ENCODE measurements at places on chromosomes 2 and 18. TPM values are rescaled to one million over a fixed set of nuclear protein-coding genes. Genes with fewer than 3 reads are reported as not detected.

The STK11IP gene
- polyA plus RNA-seq, result 12.3 TPM

The RNF149 gene
- polyA plus RNA-seq, result 38.6 TPM

The PAIP2B gene
- polyA plus RNA-seq, result 7.3 TPM

The HOXD4 gene
- polyA plus RNA-seq, result 4.9 TPM

The PTPRN gene
- 0.28 TPM for polyA plus RNA-seq

The GNLY gene
- polyA plus RNA-seq, result 0.42 TPM

DNA sequence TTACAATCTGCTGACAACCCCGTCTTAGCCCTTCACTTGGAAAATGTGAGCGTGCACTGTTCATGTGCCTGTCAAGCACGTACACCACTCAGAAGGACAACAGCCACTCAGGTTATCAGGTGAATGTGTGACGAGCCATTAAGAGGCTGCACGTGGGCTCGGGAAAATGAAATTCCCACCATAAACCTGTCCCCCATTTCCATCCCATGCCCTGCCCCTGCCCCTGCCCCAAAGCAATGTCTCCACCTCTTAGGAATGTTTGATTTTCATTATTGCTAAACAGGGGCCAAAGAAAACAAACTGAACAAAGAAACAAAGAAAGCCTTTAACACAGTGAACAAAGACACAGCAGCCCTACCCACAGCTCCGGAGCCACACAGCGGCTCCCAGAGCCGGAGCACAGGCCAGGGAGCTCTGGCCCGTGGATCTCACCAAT, 90.5 kb downstream of the TMEM18 start:
- no peak for DNase-seq

GRCh38 chr2:167732326-167732725, 515.1 kb downstream of the STK39 start:
- DNase-seq, result no peak

GRCh38 chr2:46337208-46337994, 40.2 kb downstream of the EPAS1 start:
- DNase-seq, result no peak

- no peak for DNase-seq
These were observed 20.1 kb downstream of the CEP68 start for GRCh38 chr2:65076345-65076710.

DNA sequence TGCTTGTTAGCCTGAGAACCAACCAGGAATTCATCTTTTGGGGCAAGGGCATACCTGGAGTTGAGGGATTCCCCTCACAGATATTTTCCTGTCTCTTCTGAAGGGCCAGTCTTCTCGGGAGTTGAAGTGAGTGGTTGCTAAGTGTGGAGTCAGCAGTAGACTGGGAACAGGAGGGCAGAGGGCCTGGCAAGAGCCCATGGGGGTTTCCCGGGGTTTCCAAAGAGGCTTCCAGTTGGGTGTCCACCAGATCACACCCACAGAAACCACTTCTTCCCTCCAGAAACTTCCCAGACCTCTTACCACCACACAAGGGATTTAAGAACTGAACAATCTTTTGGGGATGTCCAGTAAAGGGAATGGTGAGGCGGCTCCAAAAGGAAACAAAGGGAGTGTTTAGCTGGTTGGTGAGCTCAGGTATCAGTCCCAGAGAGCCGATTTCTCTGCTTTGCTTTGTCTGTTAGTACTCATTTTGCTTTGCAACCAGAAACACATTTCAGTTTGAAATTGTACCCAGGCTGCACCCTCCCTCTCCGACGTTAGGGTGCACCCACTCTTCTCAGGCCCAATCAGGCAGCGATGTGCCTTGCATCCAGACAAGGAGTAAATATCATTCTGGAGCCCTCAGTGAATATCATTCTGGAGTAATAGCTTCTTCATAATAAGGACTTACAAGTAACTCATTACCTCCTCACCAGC, 47.5 kb upstream of the SPATS2L start:
- DNase-seq, result no peak

DNA sequence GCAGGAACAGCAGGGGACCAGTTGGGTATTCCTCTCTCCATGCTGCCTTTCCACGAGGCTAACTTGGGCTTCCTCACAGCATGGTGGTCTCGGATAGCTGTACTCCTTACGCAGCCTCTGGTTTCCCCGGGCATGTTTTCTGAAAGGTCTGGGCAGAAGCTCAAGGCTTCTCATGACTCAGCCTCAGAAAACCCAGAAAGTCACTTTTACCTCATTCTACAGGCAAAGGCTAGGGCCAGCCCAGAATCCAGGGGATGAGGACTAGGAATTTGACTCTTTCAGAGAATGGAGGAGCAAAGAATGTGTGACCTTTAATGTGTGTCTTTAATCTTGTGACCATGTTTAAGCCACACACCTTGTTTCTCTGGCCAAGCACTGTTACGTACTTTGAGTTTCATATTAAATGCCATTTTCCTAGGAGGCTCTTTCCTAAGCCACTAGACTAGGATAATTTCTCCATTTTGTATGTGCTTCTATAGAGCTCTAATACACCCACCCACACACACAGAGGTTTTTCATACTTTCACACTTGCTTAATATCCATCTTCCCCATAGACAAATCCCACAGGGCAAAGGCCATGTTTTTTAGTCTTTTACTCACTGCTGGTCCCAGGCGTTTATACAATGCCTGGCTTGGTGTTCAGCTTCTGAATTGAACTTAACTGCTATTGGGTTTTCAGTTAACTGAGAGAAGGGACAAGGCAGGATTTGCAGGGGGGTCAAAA, 77.3 kb downstream of the LONRF2 start:
- DNase-seq, result no peak

DNA sequence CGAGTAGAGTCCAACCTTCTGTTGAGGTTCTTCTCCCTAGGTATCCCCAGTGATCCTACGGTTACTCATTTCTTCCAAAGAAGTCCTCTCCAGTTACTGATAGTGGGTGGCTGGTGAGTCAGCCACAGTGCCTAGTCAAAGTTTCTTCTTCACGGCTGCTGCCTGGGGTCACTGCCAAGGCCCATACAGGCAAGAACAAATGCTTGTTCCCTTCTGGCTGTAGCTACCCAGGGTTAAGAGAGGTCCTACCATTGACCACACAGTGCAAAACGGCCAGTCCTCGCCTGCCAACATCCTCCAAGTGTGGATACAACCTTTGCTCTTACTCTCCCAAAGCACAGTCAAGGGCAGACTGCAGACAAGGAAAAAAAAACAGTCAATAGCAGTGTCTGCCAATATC, 2.9 kb upstream of the PTPN4 start:
- DNase-seq, result no peak

DNA sequence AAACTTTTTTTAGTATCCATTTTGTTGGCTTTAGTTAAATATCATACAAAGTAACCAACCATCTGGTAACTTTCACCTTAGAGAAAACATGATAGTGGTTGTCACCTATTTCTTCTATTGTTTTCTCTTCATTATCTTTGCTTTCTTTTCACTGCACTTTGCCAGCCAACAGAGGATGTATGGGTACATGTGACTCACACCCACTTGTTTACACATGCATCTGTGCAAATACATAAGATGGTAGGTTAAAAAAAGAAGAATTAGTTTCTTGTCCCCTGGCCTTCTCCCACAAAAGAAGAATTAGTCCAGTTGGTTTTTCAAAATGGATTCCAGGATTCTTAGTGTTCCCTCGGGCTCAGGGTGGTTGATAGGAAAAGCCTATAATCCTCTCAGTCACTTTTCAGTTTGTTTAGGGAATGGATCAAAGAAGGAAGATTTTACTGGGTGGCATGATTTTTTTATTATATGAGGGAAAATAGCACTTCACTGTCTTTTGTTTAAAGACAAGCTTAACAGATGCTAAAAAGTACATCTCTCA, 46.6 kb downstream of the CDK15 start:
- DNase-seq, result no peak

DNA sequence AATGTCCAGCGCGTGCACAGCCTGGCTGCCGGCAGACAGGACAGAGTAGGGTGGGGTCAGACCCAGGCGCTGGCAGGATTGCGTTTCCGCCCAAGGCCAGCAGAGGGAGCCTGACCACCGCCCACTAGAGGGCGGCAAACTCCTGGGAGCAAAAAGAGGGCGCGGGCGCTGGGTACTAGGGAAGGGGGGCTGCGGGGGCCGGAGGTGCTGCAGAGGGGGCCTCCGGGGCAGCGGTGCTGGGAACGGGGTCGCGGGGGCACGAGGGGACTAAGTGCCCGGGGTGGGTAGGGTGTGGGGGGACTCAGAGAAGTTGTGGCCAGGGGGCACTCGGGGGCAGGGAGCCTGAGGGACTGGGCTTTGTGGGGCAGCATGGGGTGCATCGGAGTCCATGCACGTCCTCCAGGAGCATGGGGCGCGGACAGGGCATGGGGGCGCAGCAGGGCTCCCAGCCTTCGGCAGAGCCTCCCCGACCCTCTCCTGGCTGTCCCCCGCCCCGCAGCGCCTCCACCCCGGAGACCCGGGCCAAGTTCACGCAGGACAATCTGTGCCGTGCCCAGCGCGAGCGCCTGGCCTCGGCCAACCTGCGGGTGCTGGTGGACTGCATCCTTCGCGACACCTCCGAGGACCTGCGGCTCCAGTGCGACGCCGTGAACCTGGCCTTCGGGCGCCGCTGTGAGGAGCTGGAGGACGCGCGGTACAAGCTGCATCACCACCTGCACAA, 3.2 kb downstream of the TEKT4 start:
- DNase-seq, result no peak

DNA sequence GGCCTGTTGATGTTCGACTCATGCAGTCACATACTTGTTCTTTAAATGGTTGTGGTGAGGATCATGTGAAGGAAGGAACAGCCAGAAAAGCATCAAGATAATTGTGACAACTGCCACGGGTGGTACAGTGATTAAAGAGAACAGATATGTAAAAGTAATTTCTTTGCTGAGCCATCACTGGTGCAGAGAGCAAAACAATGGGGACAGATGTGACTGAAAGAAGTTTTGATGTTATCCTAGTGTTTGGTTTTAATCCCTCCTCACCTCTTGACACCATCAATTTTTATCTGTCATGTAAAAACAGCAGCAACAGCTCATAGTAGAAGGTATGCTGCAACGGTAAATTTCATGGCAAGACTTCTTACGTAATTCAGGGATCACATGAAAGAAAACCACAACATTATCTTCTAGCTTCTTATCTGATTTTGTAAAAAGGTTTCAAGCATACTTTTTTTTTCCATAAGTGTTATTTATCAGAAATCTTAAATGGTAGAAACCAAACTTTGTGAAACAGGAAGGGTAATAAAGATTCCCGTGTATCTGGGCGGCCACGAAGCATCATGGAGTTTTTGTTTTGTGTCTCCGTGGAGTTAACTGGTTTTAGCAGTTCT, 65.2 kb downstream of the PLCL1 start:
- DNase-seq, result no peak

- no peak for DNase-seq
These were observed 375.6 kb upstream of the LRATD1 start for GRCh38 chr2:14256890-14257289.

DNA sequence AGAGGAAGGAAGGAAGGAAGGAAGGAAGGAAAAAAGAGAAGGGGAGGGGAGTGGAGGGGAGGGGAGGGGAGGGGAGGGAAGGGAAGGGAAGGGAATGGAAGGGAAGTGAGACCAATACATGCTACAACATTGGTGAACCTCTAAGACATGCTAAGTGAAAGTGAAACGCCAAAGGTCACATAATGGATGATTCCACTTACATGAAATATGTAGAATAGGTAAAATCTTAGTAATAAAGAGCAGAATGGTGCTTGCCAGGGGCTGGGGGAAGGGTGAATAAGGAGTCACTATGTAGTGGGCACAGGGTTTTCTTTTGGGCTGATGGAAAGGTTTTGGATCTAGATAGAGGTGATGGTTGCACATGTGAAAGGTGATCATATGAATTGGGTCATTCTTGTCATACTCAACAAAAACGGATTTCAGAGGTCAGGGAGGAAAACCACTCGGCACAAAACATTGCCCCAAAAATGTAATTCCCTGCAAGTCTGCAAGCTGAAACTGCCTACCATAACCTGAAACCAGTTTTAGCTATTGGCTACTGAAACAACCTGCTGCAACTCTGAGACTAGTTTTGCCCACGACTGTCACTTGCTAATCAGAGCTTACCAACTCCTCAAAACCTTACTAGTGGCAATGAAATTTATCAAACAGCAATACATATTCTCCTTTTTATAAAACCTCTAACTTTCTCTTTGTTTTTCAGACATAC, 59.2 kb downstream of the CCDC141 start:
- DNase-seq, result no peak

GRCh38 chr18:25141399-25141798, 210.6 kb downstream of the ZNF521 start:
- no peak for DNase-seq

DNA sequence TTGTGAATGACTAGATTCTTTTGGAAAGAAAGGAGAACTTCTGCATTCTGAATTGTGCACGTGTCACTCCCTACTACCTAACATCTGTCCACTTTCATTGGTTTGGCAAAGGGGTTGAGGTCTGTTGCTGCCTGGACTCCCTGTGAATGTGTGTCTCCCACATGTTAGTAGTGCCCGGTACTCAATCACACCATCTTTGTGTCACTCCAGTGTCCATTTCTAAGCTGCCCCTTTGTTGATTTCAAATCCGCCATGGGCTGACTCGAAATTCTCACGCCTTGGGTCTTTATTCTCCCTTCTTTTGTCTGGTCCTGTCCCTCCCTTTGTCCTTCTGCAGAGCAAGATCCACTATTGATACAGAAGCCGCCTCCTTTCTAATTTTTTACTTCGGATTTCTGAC, 7.5 kb downstream of the DPYSL5 start:
- DNase-seq, result no peak

GRCh38 chr18:48929212-48929612, 21.6 kb downstream of the SMAD7 start:
- no peak for DNase-seq

DNA sequence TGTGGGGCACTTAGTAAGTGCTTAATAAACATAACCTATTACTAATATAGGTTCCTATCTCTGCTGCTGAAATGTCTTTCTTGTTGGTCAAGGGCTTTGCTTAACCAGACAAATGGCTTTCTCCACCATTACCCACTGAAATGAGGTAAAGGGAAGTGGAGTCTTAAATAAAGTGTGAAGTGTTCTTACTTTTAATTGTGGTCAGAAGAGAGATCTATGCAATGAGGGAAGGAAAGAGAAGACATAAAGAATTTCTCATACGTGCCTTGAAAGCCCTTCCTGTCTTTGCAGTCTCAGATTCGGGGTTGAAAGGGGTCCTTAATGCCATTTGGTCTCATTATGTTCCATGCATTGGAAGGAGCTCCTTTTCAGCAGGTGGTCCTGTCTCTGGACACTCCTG, 6.9 kb upstream of the CXCR4 start:
- DNase-seq, result no peak

- peak; percentile 98 for DNase-seq
These were observed at the start of gene CHMP1B for GRCh38 chr18:11851146-11851805. Gene CHMP1B, plus strand, starts transcription at chr18:11851413. Its CDS starts 99 bp downstream, at chr18:11851512.

DNA sequence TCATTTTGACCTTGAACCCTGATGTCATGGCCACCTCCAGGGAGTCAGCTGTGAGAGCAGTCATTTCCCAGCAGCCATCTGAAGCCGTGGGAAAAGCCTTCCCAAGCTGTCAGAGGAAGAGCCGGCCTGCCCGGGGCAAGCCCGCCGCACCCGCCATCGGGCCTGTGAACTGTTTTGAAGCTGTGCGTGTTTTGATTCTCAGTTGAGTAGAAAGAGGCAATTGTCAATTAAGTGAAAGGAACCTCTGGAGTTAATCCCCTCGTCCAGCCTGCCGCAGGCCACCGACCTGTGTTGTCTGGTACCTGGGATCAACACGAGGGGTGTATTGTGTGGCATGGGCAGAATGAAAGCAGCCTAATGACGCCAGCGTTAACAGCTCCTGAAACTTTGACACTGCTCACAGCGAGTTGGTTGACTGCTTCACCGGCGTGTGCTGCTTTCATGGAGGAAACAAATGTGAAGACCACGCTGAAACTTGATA, 318.4 kb downstream of the AGAP1 start:
- DNase-seq, result no peak

GRCh38 chr2:122795763-122796162, 1040.3 kb downstream of the TSN start:
- no peak for DNase-seq

GRCh38 chr18:58495634-58496033, 133.3 kb downstream of the ALPK2 start:
- DNase-seq, result no peak
